ENCODE measurements at places on chromosomes 1 and 21. TPM values are rescaled to one million over a fixed set of nuclear protein-coding genes. Genes with fewer than 3 reads are reported as not detected.

DNA sequence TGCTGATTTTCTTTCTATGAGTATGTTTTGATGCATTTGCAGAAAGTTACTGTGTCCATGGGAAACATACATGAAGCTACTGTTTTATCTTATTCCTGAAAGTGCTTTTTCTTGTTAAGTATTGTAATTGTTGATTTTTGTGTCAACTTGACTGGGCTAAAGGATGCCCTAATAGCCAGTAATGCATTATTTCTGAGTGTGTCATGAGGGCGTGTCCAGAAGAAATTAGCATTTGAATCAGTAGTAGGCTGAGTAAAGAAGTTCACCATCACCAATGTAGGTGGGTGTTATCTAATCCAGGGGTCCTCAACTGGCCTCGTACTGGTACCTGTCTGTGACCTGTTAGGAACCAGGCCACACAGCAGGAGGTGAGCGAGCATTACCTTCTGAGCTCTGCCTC lies 760.2 kb downstream of the PLA2G4A start:
- no peak overlapping the region for H3K27ac ChIP-seq
- no peaks in the 10 kb centered on the region for H3K27me3 ChIP-seq
- H3K4me3 ChIP-seq, result no peak overlapping the region
- DNase-seq, result no peak

- no peak for DNase-seq
- H3K27ac ChIP-seq, result no peak overlapping the region
- H3K4me3 ChIP-seq, result no peak overlapping the region
- H3K4me1 ChIP-seq, result no peaks in the 10 kb centered on the region
- H3K36me3 ChIP-seq, result no peaks in the 10 kb centered on the region
- H3K27me3 ChIP-seq, result no peaks in the 10 kb centered on the region
Observed at GRCh38 chr1:247409869-247410544, 6.0 kb upstream of the NLRP3 start.

- H3K27me3 ChIP-seq, result no peaks in the 10 kb centered on the region
- H3K27ac ChIP-seq, result no peak overlapping the region
- DNase-seq, result no peak
- no peak overlapping the region for H3K4me3 ChIP-seq
Observed at GRCh38 chr1:186207391-186208085, 167.5 kb downstream of the TPR start.

DNA sequence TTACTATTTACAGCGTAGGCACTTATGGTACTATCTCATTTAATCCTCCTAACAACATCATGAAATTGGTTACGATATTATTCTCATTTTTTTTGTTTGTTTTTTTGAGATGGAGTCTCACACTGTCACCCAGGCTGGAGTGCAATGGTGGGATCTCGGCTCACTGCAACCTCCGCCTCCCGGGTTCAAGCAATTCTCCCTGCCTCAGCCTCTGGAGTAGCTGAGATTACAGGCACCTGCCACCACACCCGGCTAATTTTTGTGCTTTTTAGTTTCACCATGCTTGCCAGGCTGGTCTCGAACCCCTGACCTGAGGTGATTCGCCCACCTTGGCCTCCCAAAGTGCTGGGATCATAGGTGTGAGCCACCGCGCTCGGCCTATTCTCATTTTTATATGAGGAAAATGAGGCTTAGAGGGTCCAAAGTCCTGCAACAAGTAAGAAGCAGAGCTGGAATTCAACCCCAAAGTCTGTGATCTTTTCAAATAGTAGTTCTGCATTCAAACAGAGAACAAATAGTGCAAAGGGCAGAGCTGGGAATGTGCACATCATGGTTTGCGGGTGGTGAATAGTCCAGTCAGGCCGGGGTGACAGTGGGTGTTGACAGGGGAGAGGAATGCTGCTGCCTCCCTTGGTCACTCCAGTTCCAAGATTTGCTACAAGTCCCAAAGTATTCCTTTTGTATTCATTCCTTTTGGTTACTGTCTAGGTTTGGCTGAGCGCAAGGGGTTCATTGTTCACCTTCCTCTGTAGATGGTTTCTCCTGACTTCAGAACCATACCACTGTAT lies 4.6 kb downstream of the PRUNE1 start:
- peak overlapping the region; percentile 54 for H3K27ac ChIP-seq
- H3K36me3 ChIP-seq, result no peaks in the 10 kb centered on the region
- DNase-seq, result peak; percentile 72
- H3K4me3 ChIP-seq, result no peak overlapping the region
- H3K27me3 ChIP-seq, result no peaks in the 10 kb centered on the region

GRCh38 chr1:92367496-92367895 lies 68.6 kb downstream of the RPAP2 start:
- H3K36me3 ChIP-seq, result no peaks in the 10 kb centered on the region
- H3K27me3 ChIP-seq, result no peaks in the 10 kb centered on the region
- no peak for DNase-seq
- no peaks in the 10 kb centered on the region for H3K4me1 ChIP-seq

DNA sequence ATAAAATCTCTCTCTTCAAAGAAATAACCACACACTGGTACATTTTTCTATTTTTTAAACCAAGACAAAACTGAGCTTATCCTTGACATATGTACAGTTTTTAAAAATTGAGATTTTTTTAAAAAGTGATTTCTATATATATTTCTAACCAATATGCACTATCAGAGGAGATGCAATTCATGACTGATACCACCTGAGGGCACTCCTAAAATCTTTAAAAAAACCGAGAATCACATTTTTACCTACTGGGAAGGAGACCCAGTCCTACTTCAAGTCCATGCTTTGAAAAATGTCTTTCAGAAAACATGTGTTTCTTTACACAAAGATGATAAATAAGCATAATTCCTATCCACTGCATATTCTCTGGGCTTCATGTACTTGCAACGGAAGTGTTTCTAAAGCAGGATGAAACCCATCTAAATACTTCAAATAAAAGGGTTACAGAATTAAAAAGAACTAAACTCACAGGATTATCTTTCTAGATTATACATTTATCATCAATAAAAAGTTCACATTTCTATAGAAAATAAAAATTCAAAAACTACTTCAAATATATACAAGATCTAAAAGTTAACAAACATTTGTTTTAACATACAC lies 98.6 kb downstream of the ENAH start:
- no peak for DNase-seq
- H3K27ac ChIP-seq, result no peak overlapping the region
- H3K36me3 ChIP-seq, result no peaks in the 10 kb centered on the region
- no peaks in the 10 kb centered on the region for H3K4me1 ChIP-seq
- no peak overlapping the region for H3K4me3 ChIP-seq

GRCh38 chr1:14313731-14314431 lies 284.6 kb upstream of the KAZN start:
- no peaks in the 10 kb centered on the region for H3K36me3 ChIP-seq
- no peak for DNase-seq
- H3K4me3 ChIP-seq, result no peak overlapping the region
- H3K4me1 ChIP-seq, result no peaks in the 10 kb centered on the region
- H3K27me3 ChIP-seq, result no peaks in the 10 kb centered on the region

- H3K4me3 ChIP-seq, result no peak overlapping the region
- DNase-seq, result no peak
- H3K36me3 ChIP-seq, result no peaks in the 10 kb centered on the region
- no peaks in the 10 kb centered on the region for H3K27me3 ChIP-seq
- no peak overlapping the region for H3K27ac ChIP-seq
- H3K4me1 ChIP-seq, result no peaks in the 10 kb centered on the region
Observed at GRCh38 chr1:99550198-99550597, 95.7 kb upstream of the PALMD start.

DNA sequence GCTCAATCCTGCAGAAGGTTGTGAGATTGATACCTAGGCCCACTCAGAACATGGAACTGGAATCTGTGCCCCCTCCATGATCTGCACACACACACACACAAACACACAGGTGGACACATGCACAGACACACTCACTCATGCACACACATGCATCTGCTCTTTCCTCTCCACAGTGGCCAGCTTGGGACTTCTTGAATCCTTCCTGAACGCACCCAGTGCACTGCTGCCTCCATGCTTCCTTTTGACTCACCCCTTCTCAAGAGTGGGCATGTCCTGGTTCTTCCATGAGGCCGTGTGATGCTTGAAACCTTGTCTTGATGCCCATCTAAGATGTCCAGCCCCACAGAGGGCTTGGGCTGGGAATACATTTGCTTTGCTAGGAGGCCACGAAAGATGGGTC lies 25.4 kb upstream of the TENT5C start:
- H3K36me3 ChIP-seq, result no peaks in the 10 kb centered on the region
- no peak for DNase-seq
- no peaks in the 10 kb centered on the region for H3K27me3 ChIP-seq
- H3K4me1 ChIP-seq, result no peaks in the 10 kb centered on the region
- H3K27ac ChIP-seq, result no peak overlapping the region

- H3K4me3 ChIP-seq, result no peak overlapping the region
- H3K36me3 ChIP-seq, result no peaks in the 10 kb centered on the region
- DNase-seq, result no peak
- H3K4me1 ChIP-seq, result no peaks in the 10 kb centered on the region
- no peak overlapping the region for H3K27ac ChIP-seq
- H3K27me3 ChIP-seq, result no peaks in the 10 kb centered on the region
Observed at GRCh38 chr1:30864681-30865080, 43.9 kb downstream of the SDC3 start.

Gene LMOD1
- 64.5 TPM for total RNA-seq

Gene CASQ2
- 0.22 TPM for total RNA-seq

Gene C1QB
- total RNA-seq, result 44.6 TPM

Gene CCDC17
- 1.8 TPM for total RNA-seq

Gene HAPLN2
- total RNA-seq, result not detected
